GM12878 (cell line): ENCODE measurements at places on chromosomes 5 and 9.

DNA sequence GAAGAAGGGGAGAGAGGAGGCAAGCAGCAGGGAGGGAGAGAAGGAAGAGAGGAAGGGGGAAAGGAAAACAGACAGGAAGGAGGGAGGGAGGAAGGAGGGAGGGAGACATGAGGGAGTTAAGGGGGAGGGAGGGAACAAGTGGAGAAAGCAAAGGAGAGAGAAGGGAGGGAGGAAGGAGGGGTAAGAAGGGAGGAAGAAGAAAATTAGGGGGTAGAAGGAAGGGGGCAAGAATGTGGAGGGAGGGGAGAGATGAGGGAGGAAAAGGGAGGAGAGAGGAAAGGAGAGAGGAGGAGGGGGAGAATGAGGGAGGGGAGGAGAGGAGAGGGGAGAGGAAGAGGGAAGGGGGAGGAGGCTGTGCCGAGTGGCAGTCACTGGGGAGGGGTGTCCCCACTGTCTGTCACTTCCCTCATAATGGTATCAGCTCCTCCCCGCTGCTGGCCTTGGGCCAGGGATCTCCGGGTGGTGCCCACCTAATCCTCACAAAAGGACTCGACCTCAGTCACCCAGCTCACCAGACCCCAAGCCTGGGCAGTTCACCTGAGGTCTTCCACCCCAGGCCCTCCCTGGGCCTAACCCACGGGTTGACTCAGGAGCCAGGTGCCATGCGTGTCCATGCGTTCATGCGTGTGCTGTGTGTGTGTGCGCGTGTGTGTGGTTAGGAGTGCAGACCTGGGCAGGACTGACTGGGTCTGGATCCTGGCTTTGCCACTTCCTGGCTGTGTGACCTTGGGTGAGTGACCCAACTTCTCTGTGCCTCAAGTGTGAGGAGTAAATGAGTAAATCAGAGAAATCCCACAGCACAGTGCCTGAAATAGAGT, 18.1 kb downstream of the C9orf50 start:
- no peak for DNase-seq

DNA sequence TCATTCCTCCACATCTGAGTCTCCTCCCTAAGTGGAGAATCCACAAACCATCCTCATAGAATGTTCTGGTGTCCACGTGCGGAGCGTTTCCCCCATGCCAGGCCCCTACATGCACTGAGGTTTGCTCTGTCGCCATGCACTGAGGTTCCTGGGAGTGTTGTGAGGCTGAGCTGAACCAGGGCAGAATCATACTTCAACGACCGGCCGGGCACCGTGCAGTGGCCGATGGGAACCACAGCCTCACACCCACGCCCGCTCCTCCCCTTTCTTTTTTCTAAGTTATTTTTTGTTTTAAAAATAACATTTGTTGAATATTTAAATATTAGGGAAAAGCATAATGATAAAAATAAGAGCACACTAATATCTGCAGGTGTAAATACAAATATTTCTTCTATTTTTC, 260.4 kb upstream of the IRX4 start:
- DNase-seq: no peak

DNA sequence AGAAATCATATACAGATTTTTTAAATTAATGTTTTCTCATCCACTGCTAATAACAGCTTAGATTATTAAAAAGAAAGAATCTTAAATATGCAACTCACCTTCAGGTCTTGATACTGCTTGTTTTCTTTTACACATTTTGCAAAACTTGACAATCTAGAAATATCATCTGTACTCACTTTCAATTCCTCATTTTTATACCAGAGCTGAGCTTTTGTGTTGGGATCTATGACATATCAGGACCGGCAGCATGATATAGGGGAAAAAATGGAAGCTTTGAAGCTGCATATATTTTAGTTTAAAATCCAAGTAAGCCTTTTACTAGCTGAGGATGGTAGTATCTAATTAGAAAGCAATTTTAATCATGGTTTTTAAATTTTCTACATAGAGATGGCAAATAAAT, 75.7 kb upstream of the SMARCA2 start:
- DNase-seq: no peak

- no peak for DNase-seq
Observed at GRCh38 chr5:143231973-143232812, 171.3 kb downstream of the NR3C1 start.

- DNase-seq: no peak
Observed at GRCh38 chr9:12628546-12628945, 64.6 kb upstream of the TYRP1 start.

- DNase-seq: no peak
Observed at GRCh38 chr5:76490960-76491359, 87.9 kb downstream of the IQGAP2 start.

DNA sequence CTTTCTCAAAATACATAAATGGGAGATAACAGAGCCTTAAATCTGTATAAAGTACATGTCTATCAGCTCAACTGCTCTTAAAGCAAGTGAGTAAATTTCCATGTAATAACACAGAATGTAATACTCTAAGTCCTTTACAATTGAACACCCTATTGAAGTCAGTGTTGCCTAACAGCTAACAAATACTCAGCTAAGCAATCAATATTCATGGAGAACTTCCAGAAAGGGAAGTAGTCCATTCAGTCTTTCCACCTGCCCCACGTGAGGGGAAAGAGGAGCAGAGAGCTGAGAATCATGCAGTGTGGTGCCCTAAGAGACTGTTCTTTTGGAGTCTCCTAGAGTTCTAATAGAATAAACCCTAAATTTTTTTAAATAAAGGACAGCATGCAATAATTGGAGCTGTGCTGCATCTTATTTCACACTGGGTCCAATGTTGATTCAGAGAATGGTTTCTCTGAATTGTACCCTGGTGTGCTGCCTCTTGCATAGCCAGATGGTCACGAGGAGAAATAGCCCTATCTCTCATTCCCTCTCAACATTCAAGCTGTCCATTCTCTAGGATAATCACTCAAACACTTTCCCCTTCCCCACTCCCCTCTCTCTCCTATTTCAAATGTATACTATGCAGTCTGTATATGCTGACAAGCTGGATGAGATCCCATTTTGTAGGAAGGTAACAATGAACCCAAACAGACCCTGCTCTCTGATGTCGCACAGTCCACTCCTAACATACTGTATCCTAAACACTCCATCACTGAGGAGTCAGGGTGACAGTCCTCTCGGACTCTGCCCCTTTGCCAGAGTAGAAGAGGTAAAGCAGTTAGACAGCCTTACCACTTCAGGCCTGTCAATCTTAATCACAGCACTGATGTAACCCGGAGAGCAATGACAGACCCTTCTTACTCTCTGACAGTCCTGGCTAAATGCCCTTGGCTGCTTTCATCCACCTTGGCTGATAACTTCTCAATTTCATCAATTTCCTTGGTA, 134.8 kb downstream of the EPB41L4A start:
- DNase-seq: no peak

GRCh38 chr9:79357616-79358015, 214.1 kb upstream of the TLE4 start:
- DNase-seq: no peak

DNA sequence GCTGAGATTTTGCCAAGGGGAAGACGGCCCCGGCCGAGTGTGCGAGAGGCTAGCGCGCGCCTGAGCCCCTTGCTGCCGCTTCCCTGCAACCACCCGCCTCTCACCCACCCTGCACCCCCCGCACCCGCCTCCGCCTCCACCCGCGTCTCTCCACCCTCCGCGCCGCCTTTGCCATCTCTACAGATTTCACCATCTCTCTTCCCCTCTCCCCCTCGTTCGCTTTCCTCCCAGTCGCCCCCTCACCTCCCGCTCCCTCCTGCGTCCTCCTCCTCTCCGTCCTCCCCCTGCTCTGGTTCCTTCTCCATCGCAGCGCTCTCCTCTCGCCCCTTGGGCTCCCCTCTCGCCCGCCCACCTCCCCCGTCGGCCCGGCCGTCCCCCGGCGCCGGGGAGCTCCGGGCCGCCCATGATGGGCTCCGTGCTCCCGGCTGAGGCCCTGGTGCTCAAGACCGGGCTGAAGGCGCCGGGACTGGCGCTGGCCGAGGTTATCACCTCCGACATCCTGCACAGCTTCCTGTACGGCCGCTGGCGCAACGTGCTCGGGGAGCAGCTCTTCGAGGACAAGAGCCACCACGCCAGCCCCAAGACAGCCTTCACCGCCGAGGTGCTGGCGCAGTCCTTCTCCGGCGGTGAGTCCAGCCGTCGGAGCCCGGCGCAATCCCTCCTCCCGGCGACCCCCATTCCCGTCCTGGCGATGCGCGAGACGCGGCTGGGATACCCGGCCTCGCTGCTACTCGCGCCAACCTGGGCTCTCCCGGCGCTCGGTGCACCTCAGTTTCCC, at the start of gene PRDM12:
Gene PRDM12, plus strand, starts transcription at position 344 of the 778 bp plus-strand sequence. Its CDS starts 60 bp downstream, at position 404.
- no peak for DNase-seq

DNA sequence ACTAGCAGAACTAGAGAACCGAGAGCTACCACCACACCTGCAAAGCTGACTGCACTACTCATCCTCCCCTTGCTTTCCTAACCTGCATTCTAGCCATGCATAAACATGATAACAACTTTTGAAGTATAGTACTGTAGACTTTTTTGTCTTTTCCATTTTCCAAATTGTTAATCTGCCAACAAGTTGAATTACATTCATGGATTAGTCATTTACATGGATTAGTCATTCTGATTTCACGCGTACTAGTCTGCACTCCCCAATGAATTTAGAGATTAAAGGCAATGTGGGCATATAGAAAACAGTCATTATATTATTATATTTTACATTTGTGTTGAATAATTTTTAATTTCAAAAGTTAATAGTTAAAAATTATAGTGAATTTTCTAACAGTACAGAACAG, 81.4 kb downstream of the EDIL3 start:
- no peak for DNase-seq

DNA sequence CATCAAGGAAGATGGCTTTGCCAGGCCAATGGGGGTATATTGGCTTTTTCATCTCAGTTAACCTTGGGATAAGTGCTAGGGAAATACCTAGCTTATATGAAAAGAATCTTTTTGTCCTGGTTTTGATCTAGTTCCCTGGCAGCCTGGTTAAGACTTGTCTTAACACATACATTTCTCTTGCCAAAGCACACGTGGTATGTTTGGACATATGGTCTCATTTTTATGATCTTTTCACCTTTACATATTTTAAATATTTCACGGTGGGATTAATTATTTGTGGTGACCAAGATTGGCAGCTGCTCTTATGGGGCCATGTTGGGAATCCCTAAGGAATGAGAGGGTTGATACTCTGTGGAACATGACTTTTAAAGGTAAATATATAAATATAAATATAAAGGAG, 312.5 kb downstream of the NPR3 start:
- DNase-seq: no peak

DNA sequence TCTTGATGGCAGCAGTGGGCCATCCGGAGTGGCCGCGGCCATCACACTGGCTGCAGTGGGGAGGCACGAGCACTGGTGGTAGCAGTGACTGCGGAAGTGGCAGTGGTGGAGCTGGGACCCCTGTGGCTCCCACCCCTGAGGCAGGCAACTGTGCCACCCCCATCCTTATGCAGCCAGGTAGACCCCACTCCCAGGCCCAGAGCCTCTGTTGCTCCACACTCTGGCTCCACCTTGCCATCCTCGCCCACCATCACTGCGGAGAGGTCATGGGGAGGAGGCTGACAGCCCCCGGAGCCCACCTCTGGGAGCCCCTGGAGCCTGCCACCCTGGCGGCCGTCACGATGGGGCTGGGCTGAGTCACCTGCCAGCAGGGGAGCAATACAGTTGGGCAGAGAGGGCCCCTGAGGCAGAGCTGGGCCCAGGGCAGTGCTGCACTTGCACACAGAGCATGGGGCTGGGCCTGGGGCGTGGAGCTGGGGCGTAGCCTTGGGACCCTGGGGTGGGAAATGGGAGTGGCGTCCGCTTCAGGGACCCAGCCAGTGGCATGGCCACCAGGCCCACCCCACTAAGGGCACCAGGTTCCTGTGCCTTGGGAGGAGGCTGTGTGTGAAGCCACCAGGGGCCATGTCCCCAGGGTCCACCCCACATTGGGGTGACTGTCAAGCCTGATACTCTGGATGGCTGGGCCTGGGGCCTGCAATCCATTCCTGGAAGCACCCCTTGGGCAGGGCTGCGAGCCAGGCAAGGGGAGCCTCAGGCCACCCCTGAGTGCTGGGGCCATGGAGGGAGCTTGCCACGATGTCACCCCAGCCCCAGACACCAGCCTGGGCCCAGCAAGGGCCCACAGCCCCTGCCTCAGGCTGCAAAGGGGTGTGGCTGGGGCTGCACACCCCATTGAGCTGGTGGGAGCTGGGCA, 7.7 kb downstream of the AMBP start:
- no peak for DNase-seq

DNA sequence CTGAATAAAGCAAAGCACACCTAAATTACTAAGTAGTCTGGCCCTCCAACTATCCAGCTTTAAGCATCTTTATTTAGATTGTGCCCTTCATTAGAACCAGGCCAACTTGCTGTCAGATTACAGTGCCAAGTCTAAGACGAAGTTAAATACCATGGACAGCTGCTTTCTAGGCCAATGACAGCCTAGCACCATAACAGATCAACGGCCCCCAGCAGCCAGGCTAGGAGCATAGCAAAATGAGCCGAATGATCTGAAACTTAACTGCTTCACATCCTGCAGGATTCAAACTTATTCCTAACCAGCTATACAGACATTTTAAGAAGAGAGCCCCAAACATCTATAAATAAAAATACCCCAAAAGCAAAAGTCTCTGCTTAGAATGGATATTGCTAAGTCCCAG, 6.8 kb downstream of the SLC24A2 start:
- no peak for DNase-seq

GRCh38 chr5:172795318-172795977, 24.5 kb upstream of the DUSP1 start:
- no peak for DNase-seq

DNA sequence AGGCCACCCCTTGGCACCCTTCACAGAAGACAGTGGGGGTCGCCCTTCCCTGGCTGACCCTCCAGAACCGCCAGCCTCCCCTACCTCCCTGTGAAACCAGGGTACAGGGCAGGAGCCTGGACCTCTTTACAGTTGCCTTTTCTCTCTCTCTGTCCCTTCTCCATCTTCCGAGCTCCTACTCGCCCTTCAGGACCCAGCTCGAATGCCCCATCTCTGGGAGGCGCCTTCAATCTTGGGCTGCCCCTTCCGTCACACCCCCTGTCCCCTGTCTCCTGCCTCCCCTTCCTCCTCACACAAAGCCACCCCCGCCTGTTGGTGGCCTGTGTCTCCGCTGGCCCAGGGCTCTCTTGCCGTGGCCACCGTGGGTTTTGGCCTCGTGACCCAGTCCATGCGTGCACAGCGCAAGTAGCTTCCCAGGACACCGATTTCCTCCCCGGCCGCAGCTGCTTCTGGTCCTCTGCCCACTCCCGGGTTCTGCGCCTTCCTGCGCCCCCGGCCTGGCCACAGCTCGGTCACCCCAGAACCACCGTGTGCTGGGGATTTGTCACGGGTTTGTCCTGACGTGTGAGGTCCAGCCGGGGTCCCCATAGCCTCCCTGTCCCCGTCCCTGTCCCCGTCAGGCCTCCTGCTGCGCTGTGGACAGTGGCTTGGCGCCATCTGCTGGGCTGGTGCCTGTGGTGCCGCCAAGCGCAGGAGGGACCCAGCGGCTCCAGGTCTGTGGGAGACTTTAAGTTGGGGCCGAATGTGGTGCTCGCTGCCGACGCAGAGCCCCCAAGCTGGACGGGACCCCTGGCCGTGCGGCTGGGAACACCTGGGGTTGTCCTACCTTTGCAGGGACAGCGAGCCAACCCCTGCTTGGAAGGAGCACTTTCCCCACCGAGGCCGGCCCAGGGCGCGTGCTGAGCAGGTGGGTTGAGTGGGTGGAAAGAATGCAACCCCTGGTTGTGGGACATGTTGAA, 4.0 kb upstream of the TMEM250 start:
- no peak for DNase-seq
